ENCODE measurements at places on chromosomes 13 and 19.

DNA sequence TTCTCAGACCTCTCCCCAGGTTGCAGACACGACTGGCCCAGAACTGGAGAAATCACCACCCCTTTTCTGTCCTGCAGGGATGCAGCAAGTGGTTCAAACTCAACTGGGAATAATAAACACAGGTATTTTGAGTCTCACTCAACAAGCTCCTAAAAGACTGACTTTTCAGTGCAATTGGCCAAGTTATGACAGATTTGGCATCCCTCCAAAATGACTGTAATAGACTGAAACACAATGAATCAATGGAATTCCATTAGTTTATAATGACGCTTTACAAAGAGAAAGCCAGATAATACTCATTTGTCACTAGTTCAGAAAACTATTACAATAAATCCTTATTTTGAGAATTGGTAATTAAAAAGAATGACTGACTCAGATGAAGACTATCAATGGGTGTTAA lies 38.1 kb downstream of the MIPEP start:
- no peak for DNase-seq

DNA sequence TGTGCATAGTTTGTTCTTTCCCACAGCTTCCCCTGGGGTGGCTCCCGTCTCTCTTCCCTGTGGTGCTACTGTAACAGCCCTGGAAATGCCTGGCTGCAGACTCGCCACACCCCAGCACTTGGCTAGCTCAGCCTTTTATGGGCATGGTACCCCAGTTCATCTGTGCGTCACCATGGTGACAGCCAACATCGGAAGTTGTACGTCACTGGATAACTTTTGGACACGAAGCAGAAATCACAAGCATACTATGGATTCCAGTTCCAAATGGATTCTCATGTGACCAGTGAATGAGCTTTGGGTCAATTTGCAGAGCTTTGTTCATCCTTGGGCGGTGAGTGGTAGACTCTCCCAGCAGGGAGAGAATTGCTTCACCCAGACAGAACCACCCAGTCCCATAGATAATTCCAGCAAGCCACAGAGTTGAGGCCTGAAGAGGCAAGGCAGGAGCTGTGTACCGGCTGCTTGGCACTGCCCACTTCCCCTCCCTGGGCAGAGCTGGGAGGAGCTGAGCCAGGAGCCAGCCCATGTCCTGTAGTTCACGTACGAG lies 54.4 kb downstream of the COL4A2 start:
- DNase-seq = no peak

- no peak for DNase-seq
Measured at GRCh38 chr19:7152568-7152967, 83.1 kb downstream of the ZNF557 start.

DNA sequence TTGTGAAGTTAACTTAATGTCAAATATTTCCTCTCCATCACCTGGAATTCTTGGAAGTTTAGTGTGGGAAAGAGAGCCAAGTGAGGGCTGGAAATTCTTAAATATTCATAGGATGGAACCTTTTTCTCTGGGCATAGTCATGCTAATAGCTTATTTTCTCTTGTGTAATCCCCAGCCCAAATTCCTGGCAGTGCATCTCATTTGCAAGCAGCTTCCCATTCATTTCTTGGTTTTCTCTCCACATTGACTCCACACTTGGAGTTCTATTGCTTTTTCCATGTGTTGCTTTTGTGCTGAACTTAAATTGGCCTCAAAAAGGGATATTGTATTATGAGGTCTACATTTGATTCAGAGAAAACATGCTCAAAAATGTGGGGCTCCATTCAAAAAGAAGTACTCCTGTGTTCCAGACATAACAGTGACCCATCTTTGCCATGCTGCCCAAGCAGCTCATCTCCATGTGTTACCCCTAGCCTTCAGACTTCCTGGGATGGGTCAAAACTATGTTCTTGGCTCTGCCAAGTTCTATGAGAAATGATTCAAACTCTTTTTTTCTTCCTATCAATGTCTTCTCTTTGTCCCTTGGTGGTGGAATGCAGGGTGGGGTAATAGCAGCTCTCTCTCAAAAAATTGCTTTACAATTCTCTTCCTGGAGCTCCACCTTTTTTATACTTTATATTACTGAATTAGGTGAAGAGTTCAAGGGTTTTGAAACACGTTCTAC lies 2471.5 kb downstream of the PCDH9 start:
- no peak for DNase-seq

DNA sequence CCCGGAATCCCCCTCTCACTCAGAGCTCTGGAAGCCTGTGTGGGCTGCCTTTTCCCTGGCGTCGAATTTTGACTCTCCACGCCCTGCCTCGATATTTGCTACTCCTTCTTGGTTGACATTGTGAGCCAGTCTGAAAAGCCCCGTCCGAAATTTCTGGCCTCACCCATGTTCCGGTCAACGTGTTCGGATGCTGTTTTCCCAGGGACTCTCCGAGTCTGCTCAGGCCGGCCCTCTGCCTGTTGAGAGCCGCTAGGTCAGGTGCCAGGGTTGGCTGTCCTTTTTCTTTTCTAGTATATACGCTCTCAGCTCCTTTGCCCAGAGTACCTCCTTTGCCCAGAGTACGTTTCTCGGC lies 6.8 kb upstream of the DGKH start:
- DNase-seq = no peak

- no peak for DNase-seq
Measured at GRCh38 chr19:11324079-11324661, 15.3 kb downstream of the RAB3D start.

DNA sequence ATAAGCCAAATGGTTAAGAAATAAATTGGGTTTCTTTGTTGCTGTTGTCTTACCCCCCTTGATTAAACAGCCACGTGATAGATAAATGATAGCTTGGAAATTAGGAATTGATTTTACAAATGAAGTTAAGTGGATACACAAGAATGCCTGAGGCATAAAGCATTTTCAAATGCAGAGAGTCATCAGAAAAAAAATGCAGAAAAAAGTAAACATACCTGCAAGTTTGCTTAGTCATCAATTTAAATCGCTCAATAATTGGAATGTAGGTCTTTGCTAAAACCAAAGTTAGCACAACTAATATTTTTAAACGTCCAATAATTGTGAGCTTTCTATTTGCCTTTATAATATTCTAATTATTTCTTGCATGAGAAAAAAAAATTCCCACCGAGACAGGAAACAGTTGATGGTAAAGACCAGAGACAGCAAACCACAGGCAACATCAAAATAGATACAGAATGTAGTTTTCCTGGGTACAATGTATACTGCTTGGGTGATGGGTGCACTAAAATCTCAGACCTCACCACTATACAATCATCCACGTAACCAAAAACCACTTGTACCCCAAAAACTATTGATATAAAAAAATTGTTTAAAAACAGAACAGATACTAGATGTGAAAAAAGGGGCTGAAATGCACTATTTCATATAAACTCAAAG lies 924.0 kb downstream of the PCDH9 start:
- no peak for DNase-seq

DNA sequence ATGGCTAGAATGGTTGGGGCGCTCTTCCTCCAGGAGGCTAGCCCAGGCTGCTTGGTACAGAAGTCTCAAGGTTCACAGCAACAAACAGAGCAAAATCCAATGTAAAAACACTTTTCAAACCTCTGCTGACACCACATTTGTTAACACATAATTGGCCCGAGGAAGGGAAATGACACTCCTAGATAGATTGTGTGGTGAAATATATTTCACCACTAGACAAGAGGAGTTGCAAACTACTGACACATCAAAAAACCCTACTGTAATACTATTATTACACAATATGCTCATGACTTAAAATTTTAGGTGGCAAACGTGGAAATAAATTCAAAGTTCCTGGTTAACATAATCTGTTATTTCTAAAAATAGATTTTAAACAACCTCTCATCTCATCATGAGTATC lies 643.6 kb downstream of the PCDH9 start:
- no peak for DNase-seq

- DNase-seq = no peak
Measured at GRCh38 chr19:45814166-45814780, 835 bp downstream of the RSPH6A start.

- DNase-seq = no peak
Measured at GRCh38 chr13:78659732-78660494, 958 bp upstream of the OBI1 start.

- no peak for DNase-seq
Measured at GRCh38 chr13:110289174-110289573, 17.8 kb downstream of the COL4A1 start.

GRCh38 chr13:104837756-104838155 lies 1697.7 kb downstream of the EFNB2 start:
- DNase-seq = no peak

GRCh38 chr19:11504502-11505031 lies 1.1 kb downstream of the ZNF653 start:
- DNase-seq = no peak

- DNase-seq = no peak
Measured at GRCh38 chr19:9037400-9038062, 27.3 kb upstream of the MUC16 start.

GRCh38 chr19:52943884-52944643 lies 18.6 kb downstream of the ZNF816 start:
- DNase-seq = no peak

DNA sequence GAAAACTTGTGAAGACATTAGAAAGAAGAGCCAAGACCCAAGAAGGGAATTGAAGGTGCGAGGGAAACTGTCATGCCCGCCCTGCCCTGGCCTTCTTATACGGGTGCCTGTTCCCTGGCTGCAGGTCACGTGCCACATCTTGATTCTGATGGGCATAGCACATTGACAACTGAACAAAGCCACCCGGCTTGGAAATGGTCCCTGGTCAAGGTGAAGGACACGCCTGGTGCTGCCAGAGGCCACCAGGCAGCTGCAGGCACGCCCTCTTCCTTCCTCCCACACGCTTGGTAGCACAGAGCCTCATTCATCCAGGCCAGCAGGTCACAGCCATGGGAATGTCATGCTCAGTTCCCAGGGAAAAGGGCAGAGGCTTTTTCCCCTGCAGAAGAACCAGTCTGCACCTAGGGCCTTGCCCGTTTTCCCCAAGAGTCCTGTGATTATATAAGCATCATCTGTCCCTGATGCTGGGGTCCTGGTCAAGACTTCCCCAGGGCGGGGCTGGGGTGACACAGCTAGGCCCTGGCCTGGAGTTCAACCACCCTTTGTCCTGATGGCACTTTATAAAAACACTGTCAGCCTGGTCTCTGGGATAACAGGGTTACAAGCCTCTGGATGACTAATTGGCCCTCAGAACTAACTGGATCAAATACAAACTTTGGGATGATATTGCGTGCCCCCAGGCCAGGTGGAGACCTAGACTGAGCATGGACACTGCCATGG lies 56.0 kb downstream of the CDADC1 start:
- no peak for DNase-seq

- no peak for DNase-seq
Measured at GRCh38 chr19:5832527-5833216, 6.8 kb downstream of the FUT6 start.

GRCh38 chr19:19630426-19630825 lies 2.4 kb upstream of the LPAR2 start:
- no peak for DNase-seq

- peak; percentile 94 for DNase-seq
Measured at GRCh38 chr19:55086730-55087541, 11.3 kb downstream of the EPS8L1 start.

- DNase-seq = no peak
Measured at GRCh38 chr13:70407486-70407885, 299.2 kb upstream of the KLHL1 start.

DNA sequence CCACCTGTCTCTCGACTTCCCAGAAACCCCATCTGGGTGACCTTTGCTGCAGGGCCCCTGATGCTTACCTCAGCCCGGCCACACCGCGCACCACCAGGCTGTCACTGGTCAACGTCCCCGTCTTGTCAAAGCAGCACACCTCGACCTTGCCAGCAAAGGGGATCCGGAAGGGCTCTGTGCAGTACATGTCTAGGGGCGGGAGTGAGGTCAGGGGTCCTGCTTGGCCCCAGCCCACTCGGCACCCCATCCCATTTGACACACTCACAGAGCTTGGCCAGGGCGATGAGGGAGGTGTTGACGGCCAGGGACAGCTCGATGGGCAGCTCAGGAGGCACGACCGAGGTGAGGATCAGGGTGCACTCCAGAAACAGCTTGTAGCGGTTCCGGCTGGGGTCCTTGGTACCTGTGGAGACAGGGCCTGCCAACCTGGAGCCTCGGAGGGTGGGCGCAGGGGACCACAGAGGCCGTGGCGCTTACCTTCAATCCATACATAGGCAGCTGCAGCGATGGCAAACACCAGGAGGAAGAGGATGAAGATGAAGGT lies 8.4 kb downstream of the ATP13A1 start:
- no peak for DNase-seq

DNA sequence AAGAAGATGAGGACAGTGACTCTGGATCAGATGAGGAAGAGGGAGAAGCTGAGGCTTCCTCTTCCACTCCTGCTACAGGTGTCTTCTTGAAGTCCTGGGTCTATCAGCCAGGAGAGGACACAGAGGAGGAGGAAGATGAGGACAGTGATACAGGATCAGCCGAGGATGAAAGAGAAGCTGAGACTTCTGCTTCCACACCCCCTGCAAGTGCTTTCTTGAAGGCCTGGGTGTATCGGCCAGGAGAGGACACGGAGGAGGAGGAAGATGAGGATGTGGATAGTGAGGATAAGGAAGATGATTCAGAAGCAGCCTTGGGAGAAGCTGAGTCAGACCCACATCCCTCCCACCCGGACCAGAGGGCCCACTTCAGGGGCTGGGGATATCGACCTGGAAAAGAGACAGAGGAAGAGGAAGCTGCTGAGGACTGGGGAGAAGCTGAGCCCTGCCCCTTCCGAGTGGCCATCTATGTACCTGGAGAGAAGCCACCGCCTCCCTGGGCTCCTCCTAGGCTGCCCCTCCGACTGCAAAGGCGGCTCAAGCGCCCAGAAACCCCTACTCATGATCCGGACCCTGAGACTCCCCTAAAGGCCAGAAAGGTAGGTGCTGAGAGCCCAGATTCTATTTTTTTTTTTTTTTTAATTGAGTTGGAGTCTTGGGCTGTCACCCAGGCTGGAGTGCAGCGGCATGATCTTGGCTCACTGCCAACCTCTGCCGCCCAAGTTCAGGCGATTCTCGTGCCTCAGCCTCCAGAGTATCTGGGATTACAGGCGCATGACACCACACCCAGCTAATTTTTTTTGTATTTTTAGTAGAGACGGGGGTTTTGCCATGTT lies 2.3 kb downstream of the PPP1R15A start:
- peak; percentile 45 for DNase-seq

DNA sequence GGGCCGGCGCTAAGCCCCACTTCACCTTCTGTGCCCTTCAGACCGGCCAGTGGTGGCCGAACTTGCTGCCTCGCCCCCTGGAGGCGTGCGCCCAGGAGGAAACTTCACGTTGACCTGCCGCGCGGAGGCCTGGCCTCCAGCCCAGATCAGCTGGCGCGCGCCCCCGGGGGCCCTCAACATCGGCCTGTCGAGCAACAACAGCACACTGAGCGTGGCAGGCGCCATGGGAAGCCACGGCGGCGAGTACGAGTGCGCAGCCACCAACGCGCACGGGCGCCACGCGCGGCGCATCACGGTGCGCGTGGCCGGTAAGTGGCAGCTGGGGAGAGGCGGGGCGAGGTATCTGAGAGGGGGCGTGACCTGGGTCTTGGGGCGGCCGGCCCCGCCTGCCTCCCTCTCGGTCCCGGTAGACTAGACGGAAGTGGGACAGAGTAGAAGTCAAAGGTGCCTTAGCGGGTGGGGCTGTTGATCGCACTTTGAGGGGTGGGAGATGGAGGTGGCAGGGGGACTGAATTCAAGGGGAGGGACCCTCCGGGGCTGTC lies 5.6 kb downstream of the ICAM5 start:
- no peak for DNase-seq

GRCh38 chr13:49844181-49844580 lies 51.7 kb upstream of the KPNA3 start:
- DNase-seq = no peak

All from NCI-H1436 (cell line).